ENCODE measurements at places on chromosomes 7 and 10.

GRCh38 chr10:103763374-103764202, 91.8 kb downstream of the SH3PXD2A start:
- no peak for DNase-seq

DNA sequence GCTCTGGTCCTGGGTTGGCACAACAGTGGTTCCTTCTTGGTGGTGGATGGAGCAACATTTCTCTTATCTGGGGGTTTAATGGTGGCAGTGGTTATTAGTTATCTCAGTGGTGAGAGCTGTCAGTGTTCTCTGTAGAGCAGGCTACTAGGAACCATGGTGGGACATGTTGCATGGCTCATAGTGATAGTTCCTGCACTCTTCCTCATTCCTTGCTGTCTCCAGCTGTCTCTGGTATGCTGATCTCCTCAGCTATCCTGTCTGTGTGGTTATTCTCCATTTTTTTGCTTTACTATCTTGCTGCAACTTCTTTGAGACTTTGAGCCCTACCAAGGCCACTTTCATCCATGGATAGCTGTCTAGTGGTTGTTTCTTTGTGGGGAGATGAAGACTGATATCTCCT, 44.0 kb downstream of the CCDC7 start:
- no peak for DNase-seq

DNA sequence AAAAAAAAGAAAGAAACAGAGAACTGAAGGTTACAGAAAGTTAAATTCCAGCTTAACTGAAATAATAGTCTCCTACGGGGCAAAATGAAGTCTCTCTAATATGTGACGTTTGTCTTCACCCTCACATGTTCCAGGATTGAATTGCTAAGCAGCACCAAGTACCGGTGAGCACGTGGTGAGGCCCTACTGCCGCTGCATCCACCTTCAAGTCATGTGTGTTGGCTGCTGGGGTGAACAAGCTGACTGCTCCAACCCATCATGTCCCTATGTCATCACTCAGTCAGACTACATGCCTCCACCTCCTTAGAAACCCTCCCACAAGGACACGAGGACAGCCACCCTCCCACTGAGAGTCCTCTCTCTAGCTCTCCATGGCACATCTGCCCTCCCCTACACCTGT, 35.4 kb upstream of the NPFFR1 start:
- no peak for DNase-seq

DNA sequence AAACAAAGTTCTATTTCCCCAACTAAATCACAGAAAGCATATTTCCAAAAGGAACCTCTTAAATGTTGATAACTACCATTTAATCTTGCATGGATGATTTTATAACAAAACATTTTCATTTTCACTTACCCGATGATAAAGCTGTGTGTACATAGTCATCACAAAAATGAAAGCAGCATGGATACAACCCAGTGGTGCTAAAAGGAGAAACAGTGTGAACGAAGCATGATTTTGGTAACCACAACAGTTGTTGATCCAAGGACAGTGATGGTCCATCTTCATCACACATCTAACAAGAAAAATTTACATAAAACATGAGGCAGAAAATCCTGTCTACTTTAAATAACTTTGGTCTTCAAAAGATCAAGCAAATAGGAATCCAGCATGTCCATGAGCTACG, 4.7 kb downstream of the ZDHHC6 start:
- no peak for DNase-seq

DNA sequence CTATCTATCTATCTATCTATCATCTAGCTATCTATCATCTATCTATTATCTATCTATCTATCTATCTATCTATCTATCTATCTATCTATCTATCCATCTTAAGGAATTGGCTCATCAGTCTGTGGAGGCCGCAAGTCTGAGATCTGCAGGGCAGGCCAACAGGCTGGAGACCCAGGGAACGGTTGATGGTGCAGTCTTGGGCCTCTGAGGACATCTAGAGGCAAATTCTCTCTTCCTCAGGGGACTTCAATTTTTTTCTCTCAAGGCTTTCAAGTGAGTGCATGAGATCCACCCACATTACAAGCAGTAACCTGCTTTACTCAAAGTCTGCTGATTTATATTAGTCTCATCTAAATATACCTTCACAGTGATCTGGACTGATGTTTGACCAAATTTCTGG, 197.0 kb downstream of the GLRX3 start:
- no peak for DNase-seq

GRCh38 chr10:20624642-20625041, 272.5 kb downstream of the NEBL start:
- no peak for DNase-seq

DNA sequence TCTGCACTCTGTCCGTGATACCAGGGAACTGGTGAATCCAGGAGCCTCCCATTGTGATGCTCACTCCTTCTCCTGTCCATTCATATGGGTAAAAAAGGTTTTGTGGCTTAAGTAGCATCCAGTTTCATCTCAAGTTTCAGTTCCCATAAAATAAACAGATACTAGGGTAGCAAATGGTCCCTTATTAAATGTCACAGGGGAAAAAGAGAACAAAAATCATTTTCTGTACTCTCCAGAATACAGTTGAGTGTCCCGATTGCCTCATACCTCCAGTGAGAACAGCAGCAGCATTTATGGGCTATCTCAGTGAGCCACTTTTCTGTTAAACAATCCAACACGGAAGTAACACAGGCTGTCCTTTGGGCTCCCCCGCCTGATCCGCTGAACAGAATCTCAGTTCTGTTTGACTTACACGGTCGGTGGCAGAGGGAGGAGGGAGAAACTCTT, 179.6 kb downstream of the CELF2 start:
- DNase-seq, result no peak

GRCh38 chr7:147638566-147638965, 952.0 kb upstream of the C7orf33 start:
- DNase-seq, result no peak

GRCh38 chr10:75492173-75492925, 60.9 kb downstream of the LRMDA start:
- no peak for DNase-seq

DNA sequence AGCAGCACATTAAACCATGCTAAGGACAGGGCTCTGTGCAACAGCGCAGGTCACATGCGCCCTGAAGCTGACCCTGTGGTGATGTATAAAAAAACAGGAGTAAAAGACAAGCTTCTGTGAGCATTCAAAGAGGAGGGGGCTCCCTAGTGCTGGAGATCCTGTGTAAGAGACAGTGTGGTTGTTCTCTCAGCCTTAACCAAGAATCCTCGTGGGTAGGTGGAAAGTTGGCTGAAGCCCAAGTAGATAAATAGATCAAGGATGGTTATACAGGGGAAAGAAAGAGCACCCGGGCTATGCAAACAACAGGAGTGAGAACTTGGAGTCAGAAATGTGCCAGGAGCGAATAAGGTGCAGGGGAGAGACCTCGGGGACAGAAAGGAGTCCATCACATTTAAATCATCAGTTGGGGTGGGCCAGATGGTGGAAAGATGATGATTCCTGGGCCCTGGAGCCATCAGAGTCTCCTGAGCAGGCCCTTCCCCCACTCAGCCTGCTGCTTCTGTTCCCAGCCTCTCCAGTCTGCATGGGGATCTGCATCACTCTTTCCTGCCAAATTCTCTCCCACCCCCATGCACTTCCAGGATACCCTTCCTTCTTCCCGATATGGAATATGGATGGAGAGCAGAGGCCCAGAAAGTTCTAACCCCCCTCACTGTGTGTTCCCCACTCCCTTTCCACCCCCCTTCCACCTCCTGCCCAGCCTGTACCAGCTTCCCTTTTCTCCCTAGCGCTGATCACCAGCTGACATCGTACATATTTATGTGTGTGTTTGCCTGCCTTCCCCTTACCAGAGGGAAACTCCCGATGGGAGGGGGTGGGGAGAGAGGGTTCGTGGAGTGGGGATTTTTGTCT, 78.1 kb upstream of the PRR15 start:
- DNase-seq, result no peak

DNA sequence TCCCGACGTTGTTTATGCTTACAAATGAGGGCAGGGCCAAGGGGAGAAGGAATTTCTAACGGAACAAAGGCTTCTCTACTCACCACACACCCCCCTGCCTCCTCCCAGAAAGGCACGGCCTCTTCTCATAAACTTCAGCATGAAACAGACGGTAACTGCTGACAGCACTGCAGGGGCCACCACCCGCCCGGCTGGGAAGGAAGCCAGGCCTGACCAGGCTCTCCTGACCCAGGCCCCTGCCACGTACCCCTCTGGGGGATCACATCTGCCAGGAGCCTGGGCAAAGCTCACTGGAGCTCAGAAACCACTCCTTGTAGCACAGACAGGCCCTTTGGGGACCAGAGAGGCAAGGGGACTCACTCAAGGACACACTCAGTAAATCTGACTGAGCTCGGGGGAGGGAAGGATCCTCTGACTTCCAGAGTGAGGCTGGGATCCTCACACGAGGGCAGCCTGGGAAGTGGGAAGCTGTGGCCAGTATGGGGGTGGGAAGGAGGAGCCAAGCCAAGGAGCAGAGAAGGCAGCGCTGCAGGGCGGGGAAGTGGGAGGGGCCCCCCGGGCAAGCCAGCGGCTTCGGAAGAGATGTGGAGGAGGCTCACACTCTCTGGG, 46.1 kb downstream of the ZCCHC24 start:
- DNase-seq, result no peak

DNA sequence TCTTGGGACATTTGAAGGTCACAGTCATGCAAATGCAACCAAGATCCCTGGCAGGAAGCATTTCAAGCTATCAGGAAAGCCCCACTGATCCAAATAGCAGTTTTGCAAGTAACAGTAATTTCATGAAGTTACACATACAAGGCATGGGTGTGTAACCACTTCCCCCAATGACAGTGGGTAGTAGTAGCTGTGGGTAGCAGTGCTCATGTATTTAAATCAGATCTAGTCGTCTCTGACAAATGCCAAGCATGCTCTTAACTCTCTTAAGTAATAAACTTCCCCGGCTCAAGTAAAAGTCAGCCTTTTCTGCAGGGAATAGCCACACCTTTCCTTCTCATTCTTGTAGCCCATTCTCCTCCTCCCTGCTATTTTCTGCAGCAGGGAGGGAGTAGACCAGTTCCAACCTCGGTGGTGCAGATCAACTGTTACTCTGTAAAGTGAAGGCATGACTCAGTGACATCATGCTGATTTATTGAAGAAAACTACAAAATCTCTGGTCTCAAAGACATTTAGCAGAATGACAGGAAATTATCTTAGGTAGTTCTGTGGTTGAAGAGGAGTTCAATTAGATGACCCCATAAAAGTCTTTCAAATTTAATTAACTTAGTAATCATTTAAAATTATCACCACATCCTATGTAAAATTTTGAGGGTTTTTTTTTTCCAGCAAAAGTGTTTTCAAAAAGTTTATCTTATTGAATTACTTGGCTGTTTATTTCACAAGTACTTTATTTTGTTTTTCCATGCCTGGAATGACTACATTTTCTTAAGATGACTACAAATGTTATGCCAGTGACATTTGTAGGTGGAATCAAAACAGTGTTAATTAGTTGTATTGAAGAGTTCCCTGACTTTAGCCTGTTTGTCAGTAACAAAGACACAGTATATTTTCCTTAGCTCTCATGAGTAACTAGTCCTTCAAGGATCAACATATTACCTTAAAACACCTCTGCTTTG, 568.3 kb downstream of the INHBA start:
- DNase-seq, result no peak

DNA sequence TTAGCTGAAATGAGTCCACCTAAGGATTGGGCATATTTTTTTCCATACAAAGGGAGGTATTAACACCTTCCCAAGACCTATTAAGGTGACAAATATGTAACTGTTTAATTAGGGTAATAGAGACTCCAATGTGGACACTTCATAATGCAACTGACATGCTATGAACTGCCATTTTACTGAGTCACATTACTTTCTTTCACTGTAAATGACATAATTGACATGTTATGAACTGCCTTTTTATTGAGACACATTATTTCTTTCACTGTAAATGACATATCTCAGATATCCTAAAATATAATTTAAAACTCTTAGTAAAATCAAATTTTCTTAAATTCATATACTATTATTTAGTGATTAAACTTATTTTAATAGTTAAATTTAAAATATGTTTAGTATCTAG, 528.8 kb upstream of the PCDH15 start:
- DNase-seq, result no peak

DNA sequence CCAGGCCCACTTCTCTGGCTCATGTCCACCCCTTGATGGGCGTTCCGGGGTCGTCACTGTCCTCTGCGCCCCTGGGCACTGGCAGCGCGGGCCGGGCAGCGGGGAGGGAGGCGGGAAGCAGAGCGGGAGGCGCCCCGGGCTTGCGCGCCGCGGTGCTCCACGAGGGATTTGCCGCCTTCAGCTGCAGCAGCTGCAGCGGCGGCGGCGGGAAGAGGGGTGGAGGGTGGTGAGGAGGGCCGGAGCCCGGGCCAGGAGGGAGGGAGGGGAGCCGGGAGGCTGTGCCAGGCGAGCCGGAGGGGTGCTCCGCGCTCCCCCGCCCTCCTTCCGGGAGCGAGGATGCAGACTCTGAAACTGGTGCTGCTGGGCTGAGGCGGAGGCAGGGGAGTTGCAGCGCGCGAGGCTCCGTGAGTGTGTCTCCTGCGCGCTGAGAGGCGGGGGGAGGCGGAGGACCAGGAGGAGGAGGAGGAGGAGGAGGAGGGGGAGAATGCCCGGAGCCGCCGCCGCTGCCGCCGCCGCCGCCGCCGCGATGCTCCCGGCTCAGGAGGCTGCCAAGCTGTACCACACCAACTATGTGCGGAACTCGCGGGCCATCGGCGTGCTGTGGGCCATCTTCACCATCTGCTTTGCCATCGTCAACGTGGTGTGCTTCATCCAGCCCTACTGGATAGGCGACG, at the start of gene LHFPL3:
TSS of gene LHFPL3 (plus strand) at position 308 of the 674 bp plus-strand sequence.
- no peak for DNase-seq

DNA sequence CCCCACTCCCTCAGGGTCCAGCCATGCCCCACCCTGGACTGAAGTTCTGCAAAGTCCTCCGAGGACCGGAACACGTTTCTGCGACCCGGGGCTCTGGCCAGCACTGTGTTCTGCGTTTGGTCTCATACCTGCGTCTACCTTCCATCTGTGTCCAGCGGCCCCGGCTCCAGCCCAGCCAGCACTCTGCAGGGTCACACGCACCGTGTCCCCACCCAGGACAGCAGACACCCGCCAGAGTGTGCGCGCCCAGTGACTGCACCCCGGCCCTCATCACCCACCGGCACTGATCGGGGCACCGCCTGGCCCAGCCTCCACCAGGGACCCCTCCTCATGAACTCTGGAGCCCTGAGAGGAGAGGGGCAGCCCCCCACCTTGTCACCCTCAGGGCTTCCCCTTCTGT, 20.3 kb downstream of the SLC29A4 start:
- no peak for DNase-seq

DNA sequence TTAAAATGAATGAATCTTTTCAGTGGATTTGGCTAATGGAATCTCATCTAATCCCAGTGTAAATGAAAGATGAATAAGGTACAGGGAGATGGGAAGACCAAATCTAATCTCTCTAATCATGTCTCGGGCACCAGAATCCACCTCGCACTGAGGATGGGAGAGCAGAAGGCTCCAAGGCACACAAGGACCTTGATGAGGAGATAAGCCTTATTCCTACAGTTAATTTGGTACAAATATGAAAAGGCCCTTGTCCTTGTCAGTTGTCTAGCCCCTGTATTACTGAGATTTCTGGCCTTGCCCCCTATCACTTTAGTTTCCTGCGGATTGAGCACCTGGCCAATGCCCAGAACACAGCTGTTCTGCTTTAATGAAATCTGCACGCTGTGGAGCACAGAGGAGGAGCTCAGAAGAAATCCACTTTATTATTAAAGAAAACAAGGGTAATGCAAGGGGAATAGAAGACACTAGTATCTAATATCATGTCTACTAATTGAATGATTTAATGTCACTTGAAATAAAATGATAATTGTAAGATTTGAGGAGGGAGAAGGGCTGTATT, 321.4 kb upstream of the HGF start:
- no peak for DNase-seq
